ENCODE measurements at places on chromosomes 13 and 19. TPM values are rescaled to one million over a fixed set of nuclear protein-coding genes. Genes with fewer than 3 reads are reported as not detected.

- H3K36me3 ChIP-seq = no peaks in the 10 kb centered on the region
- no peak overlapping the region for H3K27ac ChIP-seq
Measured at GRCh38 chr13:31860002-31860401, 120.7 kb downstream of the RXFP2 start.

DNA sequence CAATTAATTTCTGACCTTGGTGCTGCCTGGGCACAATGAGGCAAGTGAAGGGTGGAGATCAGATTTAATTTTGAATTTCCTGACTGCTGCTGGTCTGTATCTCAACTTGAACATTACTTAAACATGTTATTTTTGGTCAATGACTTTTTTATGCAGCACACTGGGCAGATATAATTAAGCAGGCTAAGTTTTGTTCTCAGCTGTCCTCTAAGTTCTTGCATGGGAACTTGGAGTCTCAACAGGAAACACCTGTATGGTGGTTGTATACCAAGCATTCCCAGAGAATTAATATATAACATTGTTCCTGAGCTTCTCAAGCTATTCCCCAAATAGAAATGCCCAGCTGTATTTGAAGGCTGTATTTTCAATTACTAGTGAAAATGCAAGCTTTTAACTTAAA, 113.5 kb upstream of the EDNRB start:
- H3K4me1 ChIP-seq = no peaks in the 10 kb centered on the region
- no peak overlapping the region for H3K27ac ChIP-seq
- no peaks in the 10 kb centered on the region for H3K27me3 ChIP-seq
- no peak overlapping the region for H3K4me3 ChIP-seq
- DNase-seq = no peak
- no peaks in the 10 kb centered on the region for H3K36me3 ChIP-seq

The SIGLEC5 gene
- not detected for total RNA-seq

GRCh38 chr13:64845110-64845509, 2385.0 kb downstream of the PCDH9 start:
- H3K4me3 ChIP-seq = no peak overlapping the region
- no peaks in the 10 kb centered on the region for H3K27me3 ChIP-seq
- no peak for DNase-seq
- no peaks in the 10 kb centered on the region for H3K36me3 ChIP-seq
- H3K27ac ChIP-seq = no peak overlapping the region

DNA sequence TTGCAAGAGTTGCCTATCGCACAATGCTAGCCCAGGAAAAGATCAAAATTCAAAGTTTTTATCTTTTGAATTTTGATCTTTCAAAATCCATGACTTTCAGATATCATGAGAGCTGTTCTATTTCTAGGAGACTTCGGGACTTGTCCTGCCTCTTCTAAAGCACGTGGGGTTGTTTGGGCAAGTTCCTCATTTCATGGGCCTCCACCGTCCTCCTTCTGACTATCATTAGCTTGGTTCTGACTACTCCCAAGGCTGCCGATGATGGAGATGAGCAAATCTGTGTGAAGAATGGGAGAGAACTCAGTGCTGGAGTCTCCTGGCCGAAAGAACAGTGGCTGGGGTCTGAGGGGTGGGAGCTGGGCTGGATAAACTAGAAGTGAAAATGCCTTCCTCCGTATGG, 86.5 kb downstream of the COL4A1 start:
- DNase-seq = no peak
- H3K27me3 ChIP-seq = no peaks in the 10 kb centered on the region
- no peaks in the 10 kb centered on the region for H3K36me3 ChIP-seq
- H3K27ac ChIP-seq = no peak overlapping the region

- no peak overlapping the region for H3K4me3 ChIP-seq
- no peaks in the 10 kb centered on the region for H3K27me3 ChIP-seq
- peaks cover 52% of the 10 kb centered on the region for H3K4me1 ChIP-seq
- H3K36me3 ChIP-seq = no peaks in the 10 kb centered on the region
- no peak overlapping the region for H3K27ac ChIP-seq
- no peak for DNase-seq
Measured at GRCh38 chr13:51155776-51156515, 44.9 kb upstream of the C13orf42 start.

The CEACAM4 gene
- total RNA-seq = not detected

The PNMA8A gene
- total RNA-seq = 19.6 TPM

The DLL3 gene
- 15.6 TPM for total RNA-seq

The LYPD3 gene
- total RNA-seq = 3.0 TPM

The FDX2 gene
- 27.3 TPM for total RNA-seq

DNA sequence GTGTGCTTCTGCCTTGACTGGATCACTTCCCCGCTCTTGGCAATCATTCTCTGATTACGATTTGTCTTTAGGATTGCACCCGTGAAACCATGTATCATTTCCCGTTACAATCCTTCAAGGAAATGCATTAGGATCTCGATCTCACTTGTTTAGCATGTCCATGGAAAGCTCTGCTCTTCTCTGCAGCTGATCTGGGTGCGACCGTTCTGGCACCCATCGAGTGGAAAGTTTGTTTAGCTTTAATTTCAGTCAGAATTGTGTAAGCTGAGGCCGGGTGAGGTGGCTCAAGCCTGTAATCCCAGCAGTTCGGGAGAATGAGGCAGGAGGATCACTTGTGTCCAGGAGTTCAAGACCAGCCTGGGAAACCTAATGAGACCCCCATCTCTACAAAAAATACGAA, 30.9 kb downstream of the NUMBL start:
- H3K4me1 ChIP-seq = peaks cover 5% of the 10 kb centered on the region
- H3K27ac ChIP-seq = no peak overlapping the region
- DNase-seq = no peak
- H3K36me3 ChIP-seq = no peaks in the 10 kb centered on the region
- H3K4me3 ChIP-seq = no peak overlapping the region

- no peaks in the 10 kb centered on the region for H3K4me1 ChIP-seq
- no peak overlapping the region for H3K4me3 ChIP-seq
Measured at GRCh38 chr19:22622901-22623840, 11.0 kb upstream of the ZNF492 start.

The FGF9 gene
- not detected for total RNA-seq

The ERICH4 gene
- total RNA-seq = not detected

GRCh38 chr13:104206450-104207044, 1140.3 kb upstream of the SLC10A2 start:
- H3K36me3 ChIP-seq = no peaks in the 10 kb centered on the region
- H3K27ac ChIP-seq = no peak overlapping the region
- H3K4me1 ChIP-seq = no peaks in the 10 kb centered on the region
- no peak for DNase-seq
- no peak overlapping the region for H3K4me3 ChIP-seq

The RAB3D gene
- total RNA-seq = 21.2 TPM

DNA sequence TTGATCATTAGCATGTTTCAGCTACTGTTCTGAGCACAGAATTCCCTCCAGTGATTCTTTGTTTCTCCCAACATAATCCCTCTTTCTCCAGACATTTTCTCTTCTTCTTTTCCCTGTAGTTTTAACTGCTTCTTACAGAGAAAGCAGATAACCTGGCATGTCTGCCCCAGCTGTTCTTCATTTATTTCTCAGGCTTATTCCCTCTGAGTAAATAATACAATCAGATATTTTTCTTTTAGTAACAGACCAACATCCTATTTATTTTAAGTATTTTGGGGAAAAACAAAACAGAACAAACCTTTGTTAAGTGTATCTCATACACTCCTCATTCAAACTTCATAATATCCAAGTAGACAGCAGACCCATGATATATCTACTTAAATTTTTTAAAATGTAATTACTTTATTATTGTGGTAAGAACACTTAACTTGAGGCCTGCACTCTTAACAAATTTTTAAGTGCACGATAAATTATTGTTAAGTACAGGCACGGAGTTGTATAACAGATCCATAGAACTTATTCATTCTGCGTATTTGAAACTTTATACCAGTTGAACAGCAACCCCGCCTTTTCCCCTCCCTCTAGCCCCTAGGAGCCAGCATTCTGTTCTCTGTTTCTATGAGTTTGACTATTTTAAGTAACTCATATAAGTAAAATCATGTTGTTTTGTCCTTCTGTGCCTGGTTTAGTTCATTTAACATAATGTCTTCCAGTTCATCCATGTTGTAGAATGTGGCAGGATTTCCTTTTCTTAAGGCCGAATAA, 540.0 kb downstream of the LMO7 start:
- H3K4me1 ChIP-seq = no peaks in the 10 kb centered on the region
- H3K27me3 ChIP-seq = no peaks in the 10 kb centered on the region
- no peak overlapping the region for H3K4me3 ChIP-seq
- H3K27ac ChIP-seq = no peak overlapping the region

- no peak for DNase-seq
- H3K4me3 ChIP-seq = no peak overlapping the region
- H3K4me1 ChIP-seq = peaks cover 6% of the 10 kb centered on the region
Measured at GRCh38 chr13:73684286-73684685, 449.9 kb downstream of the KLF12 start.

DNA sequence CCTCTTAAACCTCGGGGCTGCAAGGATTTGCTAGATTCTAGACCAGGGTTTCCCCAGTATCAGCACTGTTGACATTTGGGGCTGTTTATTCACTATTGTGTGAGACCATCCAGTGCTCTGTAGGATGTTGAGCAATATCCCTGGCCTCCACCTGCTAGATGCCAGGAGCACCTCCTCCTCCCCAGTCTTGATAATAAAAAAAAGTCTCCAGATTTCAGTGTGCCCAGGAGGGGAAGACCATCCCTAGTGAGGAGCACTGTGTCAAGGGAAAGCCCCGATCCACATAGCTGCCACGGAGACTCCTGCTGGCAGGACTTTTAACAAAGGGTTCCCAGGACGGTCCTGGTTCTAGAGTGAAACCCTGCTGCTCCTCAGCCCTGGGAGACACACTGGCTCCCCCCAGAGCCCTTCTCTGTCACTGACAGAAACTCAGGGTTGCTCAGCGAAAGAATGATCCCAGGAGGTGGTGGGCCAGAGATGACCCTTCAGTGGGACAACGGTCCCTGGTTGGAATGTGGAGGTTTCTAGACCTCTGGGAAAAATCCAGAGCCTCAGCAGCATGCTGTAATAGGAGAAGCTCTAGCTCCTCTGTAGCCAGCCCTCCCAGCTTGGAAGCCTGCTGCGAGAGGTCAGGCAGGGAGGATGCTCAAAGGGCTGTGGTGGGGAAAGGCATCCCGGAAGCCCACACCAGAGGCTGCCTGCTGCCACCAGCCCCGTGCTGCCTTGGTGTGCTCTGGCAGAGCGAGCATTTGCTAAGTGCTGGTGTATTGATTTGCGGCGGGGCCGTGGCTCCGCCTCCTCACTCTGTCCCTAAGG, 20.3 kb downstream of the LYL1 start:
- peak; percentile 74 for DNase-seq
- H3K4me3 ChIP-seq = no peak overlapping the region
- H3K36me3 ChIP-seq = no peaks in the 10 kb centered on the region
- H3K27ac ChIP-seq = no peak overlapping the region
- no peaks in the 10 kb centered on the region for H3K27me3 ChIP-seq
- H3K4me1 ChIP-seq = peaks cover 28% of the 10 kb centered on the region

GRCh38 chr19:56839652-56840450, 675 bp downstream of the PEG3 start:
- H3K36me3 ChIP-seq = 0 out of 2 replicates have a peak, but pooled peaks cover 3% of the 10 kb centered on the region
- DNase-seq = no peak
- H3K4me3 ChIP-seq = no peak overlapping the region
- no peak overlapping the region for H3K27ac ChIP-seq
- no peaks in the 10 kb centered on the region for H3K27me3 ChIP-seq

DNA sequence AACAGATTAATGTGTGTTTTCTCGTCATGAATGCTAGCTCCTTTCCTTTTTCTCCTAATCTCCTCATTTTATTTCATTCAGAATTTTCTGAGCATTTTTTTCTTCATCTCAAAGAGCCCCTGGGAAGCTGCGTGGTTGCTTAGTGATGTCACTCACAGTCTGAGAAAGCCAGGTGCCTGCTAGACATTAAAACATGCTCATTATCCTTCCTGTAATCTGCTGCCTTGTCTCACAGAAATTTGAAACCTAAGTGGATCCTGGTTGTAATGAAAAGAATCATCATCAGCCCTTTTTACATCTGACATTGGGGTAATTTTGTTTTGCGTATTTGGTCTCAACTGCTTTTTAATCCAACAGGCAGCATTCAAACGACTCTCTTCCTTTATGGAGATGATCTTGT, 108.2 kb upstream of the RNF113B start:
- no peaks in the 10 kb centered on the region for H3K36me3 ChIP-seq
- H3K4me3 ChIP-seq = 0 out of 2 replicates have a peak overlapping the region, but pooled peaks have one; percentile 17
- no peaks in the 10 kb centered on the region for H3K27me3 ChIP-seq
- DNase-seq = no peak

DNA sequence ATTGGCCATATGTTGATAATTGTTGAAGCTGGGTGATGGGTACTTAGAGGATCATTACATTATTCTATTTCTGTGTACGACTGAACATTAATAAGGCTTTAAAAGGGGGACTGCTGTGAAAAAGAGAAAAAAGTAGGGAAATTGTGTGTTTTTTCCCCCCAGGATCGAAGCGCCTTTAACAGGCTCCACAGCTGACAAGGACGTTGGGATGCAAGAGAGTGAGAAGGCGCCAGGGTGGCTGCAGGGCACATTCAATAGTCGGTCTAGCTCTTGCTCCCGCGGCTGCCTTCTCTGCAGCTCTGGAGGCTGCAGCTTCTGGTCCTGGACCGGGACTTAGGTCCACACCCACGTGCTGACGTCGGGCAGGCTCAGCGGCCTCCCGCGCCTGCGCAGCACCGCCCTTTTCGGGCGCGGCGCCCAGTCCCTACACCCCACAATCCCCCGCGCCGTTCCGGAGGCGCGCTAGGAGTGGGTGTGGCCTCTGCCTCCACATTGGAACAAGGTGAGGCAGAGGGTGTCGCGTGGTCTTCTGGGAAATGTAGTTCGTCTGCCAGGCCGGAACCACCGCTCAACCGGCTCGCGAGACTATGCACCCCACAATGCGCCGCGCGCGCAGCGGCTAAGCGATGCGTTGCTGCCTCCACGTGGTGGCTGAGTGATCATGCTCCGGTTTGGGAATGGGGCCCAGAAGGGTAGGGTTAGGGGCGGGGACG, 4.9 kb upstream of the LRFN3 start:
- H3K27me3 ChIP-seq = no peaks in the 10 kb centered on the region
- peak; percentile 99 for DNase-seq
- H3K4me3 ChIP-seq = peak overlapping the region; percentile 46
- no peaks in the 10 kb centered on the region for H3K36me3 ChIP-seq
- peaks cover 17% of the 10 kb centered on the region for H3K4me1 ChIP-seq

All from GM23338 (cell line).